ENCODE measurements at places on chromosomes 11 and 22.

GRCh38 chr11:133284156-133284555 lies 248.1 kb downstream of the OPCML start:
- no peak for DNase-seq

DNA sequence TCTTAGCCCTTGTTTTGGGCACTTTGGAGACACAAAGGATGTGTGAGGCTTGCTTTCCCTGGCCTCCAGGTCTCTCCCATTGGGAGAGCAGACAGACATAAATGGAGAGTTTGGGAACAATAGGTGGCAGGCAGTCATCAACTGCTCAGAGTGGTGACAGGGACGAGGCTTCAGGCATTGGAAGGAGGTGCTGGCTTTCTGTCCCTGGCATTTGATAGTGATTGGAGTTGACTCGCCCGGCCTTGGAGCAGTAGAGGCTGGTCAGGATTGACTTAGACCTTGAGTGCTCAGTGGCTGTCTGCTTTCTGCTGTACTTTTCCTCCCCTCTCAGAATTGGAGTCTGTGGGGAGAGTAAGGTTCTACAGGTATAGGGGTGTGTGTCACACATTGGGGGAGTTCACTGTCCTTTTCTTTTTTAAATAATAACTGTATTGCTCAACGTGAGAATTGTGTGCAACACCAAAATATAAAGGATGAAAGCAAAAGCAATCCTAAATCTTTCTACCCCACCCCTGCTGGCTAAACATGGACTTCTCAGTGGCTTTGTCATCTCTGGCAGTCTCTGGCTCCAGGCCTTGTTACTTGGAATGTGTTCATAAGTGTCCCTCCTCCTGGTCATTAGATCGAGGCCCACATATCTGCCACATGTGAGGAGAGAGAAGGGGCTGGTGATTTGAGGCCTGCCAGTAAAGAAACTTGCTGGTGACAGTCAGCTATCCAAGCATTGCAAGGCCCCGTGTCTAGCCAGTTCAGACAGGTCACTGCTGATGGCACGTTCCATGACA lies 21.1 kb downstream of the SHISA8 start:
- DNase-seq = no peak

GRCh38 chr22:49967706-49968208 lies 7.2 kb downstream of the PIM3 start:
- DNase-seq = no peak

DNA sequence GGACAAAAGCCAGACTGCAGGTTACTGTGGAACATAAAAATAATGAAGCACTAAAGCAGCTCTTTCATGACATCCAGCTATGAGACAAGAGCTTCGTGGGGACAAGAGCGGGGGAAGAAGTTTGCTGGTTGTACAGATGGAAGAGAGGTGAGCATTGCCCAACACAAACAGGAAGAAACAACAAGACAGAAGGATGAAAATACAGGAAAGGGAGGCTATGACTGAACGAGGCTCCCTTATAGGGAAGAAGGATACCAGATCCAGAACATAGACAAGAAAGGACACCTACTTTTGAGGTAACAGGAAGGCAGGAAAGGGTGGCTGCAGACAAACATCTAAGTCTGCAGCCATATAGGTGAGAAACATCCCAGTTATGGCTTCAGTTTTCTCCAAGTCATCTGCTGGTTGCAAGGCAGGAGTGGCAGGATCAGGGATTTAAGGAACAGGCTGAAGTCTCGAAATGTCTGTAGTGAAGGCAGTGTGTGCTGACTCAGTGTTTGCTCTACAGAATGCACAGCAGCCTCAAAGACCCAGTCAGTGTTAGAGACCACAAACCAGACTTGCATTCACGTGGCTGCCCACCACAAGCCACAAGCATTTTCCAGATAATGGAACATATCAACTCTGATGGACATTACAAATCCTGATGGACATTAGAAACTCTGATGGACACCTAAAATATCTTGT lies 1.9 kb downstream of the CLTCL1 start:
- no peak for DNase-seq

- DNase-seq = no peak
Measured at GRCh38 chr22:19341500-19341899, 50.0 kb upstream of the CLTCL1 start.

- no peak for DNase-seq
Measured at GRCh38 chr22:38285018-38285417, 12.2 kb upstream of the TMEM184B start.
